ENCODE measurements at places on chromosomes 1 and 21.

DNA sequence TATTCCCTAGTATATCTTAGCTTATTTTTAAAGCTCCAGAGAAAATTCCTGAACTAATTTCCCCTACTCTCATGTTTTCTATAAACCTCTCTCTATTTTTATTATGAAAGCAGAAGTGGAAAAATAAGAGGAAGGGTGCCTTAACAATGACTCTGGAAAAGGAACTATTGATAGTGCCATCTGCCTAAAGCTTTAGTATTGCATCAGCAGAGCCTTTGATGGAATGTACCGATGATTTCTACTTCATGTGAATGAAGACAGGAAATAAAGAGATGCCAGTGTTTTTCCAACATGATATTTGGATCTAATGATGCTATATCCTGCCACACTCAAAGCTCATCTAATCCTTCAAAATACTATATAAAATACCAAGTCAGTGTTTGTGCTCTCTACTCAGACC is 35.1 kb downstream of the TNFSF18 start:
- DNase-seq: no peak

GRCh38 chr1:118928739-118929554 is 59.2 kb downstream of the TBX15 start:
- no peak for DNase-seq

GRCh38 chr1:76833151-76833550 is 34.1 kb upstream of the ST6GALNAC5 start:
- no peak for DNase-seq

DNA sequence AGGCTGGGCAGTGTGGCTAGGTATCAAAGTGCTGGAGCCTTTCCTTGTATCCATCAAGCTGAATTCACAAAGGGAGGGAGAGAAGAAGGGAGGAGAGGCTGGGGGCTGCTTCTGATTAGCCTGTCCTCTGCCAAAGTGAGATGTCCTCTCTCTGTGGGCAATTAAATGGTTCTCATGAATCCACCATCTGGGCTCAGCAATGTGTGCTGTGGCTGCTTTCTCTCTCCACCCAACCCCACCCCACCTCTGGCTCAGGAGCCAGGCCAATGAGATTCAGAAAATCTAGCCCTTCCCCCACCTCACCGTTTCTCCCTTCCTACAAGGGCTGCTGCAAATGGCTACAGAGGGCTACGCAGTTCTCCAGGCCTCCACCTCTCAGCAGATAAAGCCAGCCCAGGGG is 154.6 kb downstream of the TENT5C start:
- no peak for DNase-seq

DNA sequence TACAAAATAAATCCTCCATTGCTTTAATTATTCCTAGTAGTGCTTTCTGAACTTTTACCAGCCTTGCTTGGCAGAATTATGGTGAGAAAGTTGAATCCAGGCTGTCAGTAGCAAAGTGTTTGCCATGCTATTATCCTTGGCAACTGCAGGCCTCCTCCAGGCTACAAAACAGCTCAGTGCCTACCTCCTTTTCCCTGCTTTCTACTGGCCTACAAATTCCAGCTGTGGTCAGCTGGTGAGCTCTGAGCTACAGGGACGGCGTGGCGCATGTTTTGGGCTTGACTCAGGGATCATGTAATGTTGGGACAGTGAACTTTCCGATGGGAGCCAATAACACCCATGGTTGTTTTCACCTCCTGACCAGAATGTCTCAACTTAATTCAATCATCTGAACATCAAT is 456.1 kb upstream of the ADAMTS5 start:
- no peak for DNase-seq

- no peak for DNase-seq
Observed at GRCh38 chr1:22320587-22321344, 130.9 kb upstream of the ZBTB40 start.

All from NCI-H510A (cell line).